ENCODE measurements at places on chromosomes 6 and 20. TPM values are rescaled to one million over a fixed set of nuclear protein-coding genes. Genes with fewer than 3 reads are reported as not detected.

Gene SLC22A16
- not detected for total RNA-seq

Gene SLA2
- total RNA-seq = 0.03 TPM

Gene MROH8
- 1.5 TPM for total RNA-seq

Gene LST1
- 0.23 TPM for total RNA-seq

Gene ABHD16B
- not detected for total RNA-seq

Gene BEND6
- 12.4 TPM for total RNA-seq

Gene RALGAPB
- 33.8 TPM for total RNA-seq

Gene CDKAL1
- 11.8 TPM for total RNA-seq

Gene ATP6V1G2
- 4.3 TPM for total RNA-seq

Gene BCAS1
- not detected for total RNA-seq

Gene HLA-DQA1
- total RNA-seq = not detected

Gene BPI
- 0.30 TPM for total RNA-seq

Gene PROKR2
- total RNA-seq = not detected

Gene C20orf202
- 0.07 TPM for total RNA-seq

Gene ITPR3
- total RNA-seq = 24.6 TPM

Gene MAN1A1
- total RNA-seq = 63.3 TPM

Gene FAXC
- 0.59 TPM for total RNA-seq

Gene TMEM14C
- 86.8 TPM for total RNA-seq

Gene C20orf144
- not detected for total RNA-seq

Gene SLC35F1
- 0.07 TPM for total RNA-seq

Gene CYP24A1
- 0.26 TPM for total RNA-seq

Gene BAG2
- total RNA-seq = 16.6 TPM

Gene NELFE
- total RNA-seq = 78.7 TPM

Gene SERINC1
- 238 TPM for total RNA-seq

Gene SNPH
- 12.0 TPM for total RNA-seq

Gene PNLDC1
- 0.20 TPM for total RNA-seq

Gene MRS2
- 15.3 TPM for total RNA-seq

Gene GPX5
- not detected for total RNA-seq

Gene DACT2
- 0.07 TPM for total RNA-seq

Gene RUNX2
- 3.1 TPM for total RNA-seq

Gene CLVS2
- not detected for total RNA-seq

Gene OTOR
- not detected for total RNA-seq

Gene PI3
- not detected for total RNA-seq

Gene CCN6
- 0.10 TPM for total RNA-seq

Gene PHACTR1
- 1.6 TPM for total RNA-seq

Gene HFE
- 20.3 TPM for total RNA-seq

Gene SYTL3
- 2.0 TPM for total RNA-seq

Gene HLA-DPA1
- 0.17 TPM for total RNA-seq

Gene COL9A3
- total RNA-seq = 0.39 TPM

Gene ADGRF5
- total RNA-seq = 39.0 TPM

Gene ADA
- 12.0 TPM for total RNA-seq

Gene ITPA
- total RNA-seq = 26.2 TPM
